Small intestine (tissue), 16 donors: ENCODE measurements at places on chromosomes 4 and X.

GRCh38 chrX:118480172-118480571, 15.4 kb upstream of the DOCK11 start:
- no peak overlapping the region for H3K27ac ChIP-seq
- no peak overlapping the region for H3K4me3 ChIP-seq
- no peaks in the 10 kb centered on the region for H3K27me3 ChIP-seq
- no peaks in the 10 kb centered on the region for H3K4me1 ChIP-seq

GRCh38 chr4:1321946-1322650, 24.9 kb upstream of the UVSSA start:
- H3K4me3 ChIP-seq: no peak overlapping the region
- peaks cover 2% of the 10 kb centered on the region for H3K36me3 ChIP-seq
- no peaks in the 10 kb centered on the region for H3K27me3 ChIP-seq
- no peak overlapping the region for H3K27ac ChIP-seq
- no peaks in the 10 kb centered on the region for H3K4me1 ChIP-seq
- no peak for DNase-seq

GRCh38 chrX:47596256-47596655, 14.0 kb downstream of the TIMP1 start:
- H3K4me1 ChIP-seq: no peaks in the 10 kb centered on the region
- H3K27me3 ChIP-seq: no peaks in the 10 kb centered on the region
- no peak overlapping the region for H3K27ac ChIP-seq
- DNase-seq: no peak
- H3K4me3 ChIP-seq: no peak overlapping the region
- no peaks in the 10 kb centered on the region for H3K36me3 ChIP-seq

GRCh38 chrX:17820100-17820499, 41.0 kb downstream of the RAI2 start:
- H3K27ac ChIP-seq: no peak overlapping the region
- H3K27me3 ChIP-seq: no peaks in the 10 kb centered on the region
- no peak overlapping the region for H3K4me3 ChIP-seq
- no peaks in the 10 kb centered on the region for H3K36me3 ChIP-seq
- no peak for DNase-seq

DNA sequence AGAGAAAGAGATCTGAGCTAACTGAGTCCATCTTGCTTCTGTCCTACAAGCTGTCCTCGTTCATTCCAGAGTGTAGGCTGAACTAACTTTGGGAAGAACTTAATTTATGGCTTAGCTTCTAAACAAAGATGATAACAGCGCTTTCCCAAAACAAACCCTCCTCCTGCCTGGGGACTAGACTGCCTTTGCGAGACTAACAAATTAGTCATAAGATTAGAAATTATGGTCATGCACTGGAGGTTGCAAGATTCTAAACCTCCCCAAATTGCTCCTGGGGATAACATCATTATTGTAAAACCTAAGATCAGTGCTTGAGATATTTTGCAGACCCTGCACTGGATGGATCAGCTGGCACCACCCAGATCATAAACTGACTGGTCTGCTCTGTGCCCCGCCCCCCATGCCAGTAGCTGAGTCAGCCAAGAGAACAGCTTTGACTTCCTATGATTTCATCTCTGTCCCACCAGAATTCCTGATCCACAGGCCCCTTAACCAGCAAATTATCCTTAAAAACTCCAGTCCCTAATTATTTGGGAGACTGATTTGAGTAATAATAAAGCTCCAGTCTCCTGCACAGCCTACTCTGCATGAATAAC, 883.3 kb downstream of the TRIML1 start:
- no peak overlapping the region for H3K4me3 ChIP-seq
- H3K4me1 ChIP-seq: no peaks in the 10 kb centered on the region
- no peak for DNase-seq
- no peak overlapping the region for H3K27ac ChIP-seq
